ENCODE measurements at places on chromosomes 11 and 22. TPM values are rescaled to one million over a fixed set of nuclear protein-coding genes. Genes with fewer than 3 reads are reported as not detected.

GRCh38 chr11:36485298-36486002 lies 24.6 kb downstream of the TRAF6 start:
- DNase-seq, result no peak

DNA sequence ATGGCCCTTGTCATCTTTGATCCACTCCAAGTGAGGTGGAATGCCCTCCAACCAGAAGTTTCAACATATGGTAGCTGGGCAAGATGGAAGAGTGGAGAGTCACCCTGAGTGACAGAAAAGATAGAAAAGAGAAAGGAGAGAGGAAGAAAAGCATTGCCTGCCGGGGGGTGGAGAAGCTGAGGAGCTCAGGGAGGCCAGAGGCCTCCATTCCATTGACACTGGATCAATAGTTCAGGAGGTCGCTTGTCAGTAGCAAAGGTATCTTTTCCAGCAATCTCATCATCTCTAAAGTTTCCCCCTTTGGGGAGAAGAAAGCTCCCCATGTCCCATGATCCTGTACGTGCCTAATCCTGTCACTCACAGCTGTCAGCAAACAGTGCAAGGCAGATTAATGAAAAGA lies 6.7 kb upstream of the C1QTNF6 start:
- no peak for DNase-seq

GRCh38 chr11:93905384-93905783 lies 55.0 kb upstream of the VSTM5 start:
- DNase-seq, result no peak

- no peak for DNase-seq
Measured at GRCh38 chr22:49289822-49290679, 537.6 kb downstream of the BRD1 start.

GRCh38 chr22:22168190-22168940 lies 76.2 kb upstream of the VPREB1 start:
- peak; percentile 79 for DNase-seq

DNA sequence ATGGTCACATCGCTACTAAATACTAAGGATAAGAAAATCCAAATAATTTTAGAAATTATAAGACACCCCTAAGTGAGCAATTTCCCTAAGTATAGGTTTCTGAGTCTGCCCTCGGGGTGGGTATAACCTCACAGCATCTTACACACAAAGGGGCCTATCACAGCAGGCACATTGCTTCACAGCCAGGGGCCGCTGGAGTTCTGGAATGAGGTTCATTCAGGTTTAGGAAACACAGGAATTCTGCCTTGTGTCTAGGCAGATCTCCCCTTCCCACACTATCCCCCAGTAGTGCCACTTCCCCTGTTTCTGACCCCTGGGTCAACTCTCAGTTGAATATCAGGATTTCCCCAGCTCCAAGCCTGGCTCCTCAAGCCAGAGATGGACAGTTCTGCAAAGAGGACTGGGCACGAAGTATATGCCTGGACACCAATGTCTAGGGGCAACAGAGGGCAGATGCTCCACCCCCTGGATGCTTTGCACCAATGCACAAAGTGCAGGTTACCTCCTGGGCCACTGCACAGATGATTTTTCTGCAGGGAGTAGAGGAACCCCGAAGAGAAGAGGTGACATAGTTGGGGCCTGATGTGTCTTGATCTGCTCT lies 11.4 kb downstream of the TUBA8 start:
- DNase-seq, result no peak

DNA sequence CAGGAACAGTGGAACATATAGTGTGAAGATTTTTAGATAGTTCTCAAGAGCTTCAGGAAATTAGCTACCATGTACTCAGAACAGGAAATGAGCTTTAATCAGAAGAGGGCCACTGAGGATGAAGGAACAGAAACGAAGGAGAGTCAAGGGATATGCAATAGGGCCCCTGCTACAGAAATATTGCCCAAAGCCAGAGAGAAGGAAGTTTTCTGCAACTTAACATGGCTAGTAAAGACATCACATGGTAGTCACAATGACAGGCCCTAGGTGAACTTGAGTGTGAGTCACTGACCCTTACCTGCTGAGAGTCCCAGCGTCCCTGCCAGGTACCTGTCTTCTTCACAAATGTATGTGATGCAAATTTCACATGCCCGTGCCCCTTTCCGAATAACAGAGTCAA lies 25.2 kb upstream of the CARD16 start:
- DNase-seq, result no peak

- DNase-seq, result no peak
Measured at GRCh38 chr11:65422633-65423515, at the start of gene NEAT1. Gene NEAT1, plus strand, starts transcription at chr11:65422798.

- no peak for DNase-seq
Measured at GRCh38 chr11:69033431-69033830, 15.3 kb upstream of the TPCN2 start.

- no peak for DNase-seq
Measured at GRCh38 chr11:57001674-57002401, 13.1 kb downstream of the OR5AK2 start.

GRCh38 chr11:17649261-17649660 lies 70.1 kb upstream of the MYOD1 start:
- no peak for DNase-seq

DNA sequence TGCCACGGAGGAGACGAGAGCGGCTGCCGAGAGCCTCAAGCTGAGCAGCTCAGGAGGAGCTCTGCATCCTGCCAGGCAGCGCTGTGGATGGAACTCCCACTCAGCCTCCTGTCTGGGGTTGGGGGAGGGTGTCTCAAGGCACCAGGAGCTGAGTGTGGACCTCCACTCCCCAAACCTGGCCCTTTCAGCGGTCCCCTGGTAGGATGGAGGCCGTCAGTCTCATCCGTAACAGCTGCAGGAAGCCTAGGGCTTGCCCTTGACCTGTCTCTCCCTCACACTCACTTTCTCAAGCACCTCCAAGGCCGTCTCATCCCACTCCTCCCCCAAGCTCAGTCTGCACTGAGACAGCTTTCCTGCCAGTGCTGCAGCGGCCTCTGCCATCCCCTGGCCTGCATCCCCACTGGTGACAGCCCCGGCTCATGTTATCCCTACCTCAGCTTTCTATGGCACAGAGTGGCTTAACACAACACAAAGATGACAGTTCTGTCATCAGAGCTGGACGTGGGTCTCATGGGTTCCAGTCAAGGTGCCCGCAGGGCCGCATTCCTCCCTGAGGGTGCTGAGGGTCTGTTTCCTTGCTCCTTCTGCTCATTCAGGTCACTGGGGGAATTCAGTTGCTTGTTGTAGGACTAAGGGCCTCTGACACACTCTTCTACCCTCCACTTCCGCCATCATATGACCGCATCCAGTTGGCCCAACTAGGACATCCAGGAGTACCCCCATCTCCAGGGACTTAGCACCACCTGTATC lies 341.9 kb upstream of the B3GAT1 start:
- no peak for DNase-seq

GRCh38 chr22:30998329-30998728 lies 29.3 kb downstream of the TUG1 start:
- DNase-seq, result no peak

DNA sequence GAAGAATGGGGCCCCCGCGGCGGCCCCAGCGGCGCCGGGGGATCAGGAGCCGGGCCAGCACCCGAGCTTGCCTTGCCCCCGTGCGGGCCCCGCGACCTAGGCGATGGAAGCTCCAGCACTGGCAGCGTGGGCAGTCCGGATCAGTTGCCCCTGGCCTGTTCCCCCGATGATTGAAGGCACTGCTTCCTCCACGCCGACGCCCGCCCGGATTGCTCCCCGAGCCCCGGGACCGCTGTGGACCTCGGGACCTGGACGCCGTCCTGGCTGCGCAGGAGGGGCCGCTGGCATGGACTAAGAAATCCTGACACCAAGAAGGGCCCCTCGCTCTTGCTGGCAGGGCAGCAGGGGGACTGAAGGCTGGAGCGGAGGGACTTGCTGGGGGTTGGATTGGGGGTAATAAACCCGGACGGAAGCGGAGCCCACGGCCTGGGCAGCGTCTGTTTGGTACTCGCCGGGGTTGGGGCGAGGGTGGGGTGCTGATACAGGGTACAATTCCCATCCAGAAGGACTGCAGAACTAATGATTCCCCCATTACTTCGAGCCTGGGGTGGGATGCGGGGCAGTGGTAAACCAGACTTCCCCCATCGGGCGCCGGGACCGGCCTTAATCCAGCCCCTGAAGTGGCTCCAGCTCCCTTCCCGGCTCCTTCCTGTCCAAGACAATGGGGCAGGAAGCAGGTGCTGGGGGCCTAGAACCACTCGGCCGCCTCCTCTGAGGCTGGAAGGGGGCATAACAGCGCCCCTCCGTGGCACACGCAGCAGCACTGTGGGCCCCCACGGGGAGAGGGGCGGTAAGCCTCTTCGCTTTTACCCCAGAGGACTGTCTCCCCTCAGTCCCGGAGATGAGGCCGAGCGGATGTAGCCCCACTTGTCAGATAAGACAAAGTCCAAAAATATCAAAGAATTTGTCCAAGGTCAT lies 1.0 kb downstream of the CCDC85B start:
- peak; percentile 50 for DNase-seq

GRCh38 chr11:122632181-122632824 lies 23.2 kb upstream of the UBASH3B start:
- no peak for DNase-seq

- DNase-seq, result no peak
Measured at GRCh38 chr22:41116342-41116741, 23.9 kb downstream of the EP300 start.

- DNase-seq, result no peak
Measured at GRCh38 chr11:41784513-41785335, 325.3 kb upstream of the LRRC4C start.

- DNase-seq, result no peak
Measured at GRCh38 chr11:122601141-122602125, 54.1 kb upstream of the UBASH3B start.

- DNase-seq, result no peak
Measured at GRCh38 chr11:83784419-83784818, 498.3 kb upstream of the CCDC90B start.

DNA sequence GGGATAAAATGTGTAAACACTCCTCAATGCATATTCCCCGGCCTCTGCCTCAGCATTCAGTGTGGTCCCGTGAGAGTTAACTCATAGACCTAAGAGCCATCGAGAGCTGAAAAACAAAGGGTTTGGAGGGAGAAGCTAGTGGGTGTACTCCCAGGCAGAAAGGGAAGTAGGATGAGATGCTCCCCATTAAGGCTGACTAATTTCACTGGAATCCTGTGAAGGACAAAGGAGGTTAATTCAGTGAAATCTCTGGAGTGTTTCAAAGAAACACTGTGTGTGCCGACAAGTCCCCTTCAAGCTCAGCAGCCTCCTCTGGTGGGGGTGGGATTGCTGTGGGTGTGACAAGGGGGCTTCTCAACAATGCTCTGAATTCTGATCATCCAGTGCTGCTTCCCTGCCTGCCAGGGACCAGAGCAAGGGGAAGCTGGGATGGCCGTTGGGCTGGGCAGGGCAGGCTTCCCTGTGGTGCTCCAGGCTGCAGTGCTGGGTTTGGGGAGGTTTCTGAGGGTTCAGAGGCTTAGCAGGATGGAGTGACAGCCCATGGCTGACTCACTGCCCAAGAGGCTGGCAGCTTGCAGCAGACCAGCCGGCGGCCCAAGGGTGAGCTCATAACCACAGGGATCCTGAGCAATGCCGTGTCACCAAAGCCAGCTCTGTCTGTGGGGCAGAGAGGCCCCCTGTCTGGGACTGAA lies 61.4 kb upstream of the BMAL1 start:
- DNase-seq, result no peak

GRCh38 chr11:128575961-128576350 lies 11.4 kb downstream of the ETS1 start:
- DNase-seq, result no peak

- DNase-seq, result peak; percentile 78
Measured at GRCh38 chr22:30426388-30427353, 1.1 kb downstream of the MTFP1 start.

- no peak for DNase-seq
Measured at GRCh38 chr11:15434529-15434928, 319.8 kb downstream of the INSC start.

DNA sequence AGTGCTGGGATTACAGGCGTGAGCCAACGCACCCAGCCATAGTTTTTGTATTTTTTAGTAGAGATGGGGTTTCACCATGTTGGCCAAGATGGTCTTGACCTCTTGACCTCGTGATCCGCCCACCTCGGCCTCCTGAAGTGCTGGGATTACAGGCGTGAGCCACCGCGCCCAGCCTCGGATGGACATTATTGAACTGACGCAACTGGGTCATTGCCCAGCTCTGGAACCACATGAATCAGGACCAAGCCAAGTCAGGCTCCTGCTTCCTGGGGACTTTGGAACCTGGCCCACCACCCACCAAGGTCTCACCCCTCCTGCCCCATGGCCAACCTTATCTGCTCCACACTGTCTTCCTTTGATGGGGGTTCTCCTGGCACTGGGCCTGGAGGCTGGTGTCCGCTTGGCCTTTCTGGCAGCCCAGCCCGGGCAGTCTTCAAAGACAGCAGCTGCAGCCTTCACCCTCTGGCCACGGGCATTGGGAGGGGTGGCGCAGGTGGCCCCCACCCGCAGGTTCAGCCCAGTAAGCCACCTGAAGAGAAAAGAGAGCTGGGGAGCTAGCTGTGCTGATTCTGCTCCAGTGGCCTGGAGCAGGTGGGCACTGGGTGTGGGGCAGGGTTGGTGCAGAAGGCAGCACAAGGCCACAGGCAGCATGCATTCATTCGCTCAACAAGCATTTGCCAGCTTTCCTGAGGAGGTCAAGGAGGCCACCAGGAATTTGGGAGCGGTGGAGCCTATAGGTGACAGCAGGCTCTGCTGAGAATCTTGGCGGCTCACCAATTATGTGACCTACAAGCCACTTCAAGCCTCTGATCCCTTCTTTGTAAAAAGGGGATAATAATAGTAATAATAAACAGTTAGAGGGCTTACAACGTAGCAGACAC lies 5.7 kb downstream of the CHADL start:
- DNase-seq, result no peak

GRCh38 chr22:48736593-48737460 lies 1090.8 kb downstream of the BRD1 start:
- DNase-seq, result no peak

- no peak for DNase-seq
Measured at GRCh38 chr11:17142450-17142849, 65.0 kb upstream of the RPS13 start.

GRCh38 chr11:18493310-18493709 lies 33.4 kb downstream of the TSG101 start:
- no peak for DNase-seq

DNA sequence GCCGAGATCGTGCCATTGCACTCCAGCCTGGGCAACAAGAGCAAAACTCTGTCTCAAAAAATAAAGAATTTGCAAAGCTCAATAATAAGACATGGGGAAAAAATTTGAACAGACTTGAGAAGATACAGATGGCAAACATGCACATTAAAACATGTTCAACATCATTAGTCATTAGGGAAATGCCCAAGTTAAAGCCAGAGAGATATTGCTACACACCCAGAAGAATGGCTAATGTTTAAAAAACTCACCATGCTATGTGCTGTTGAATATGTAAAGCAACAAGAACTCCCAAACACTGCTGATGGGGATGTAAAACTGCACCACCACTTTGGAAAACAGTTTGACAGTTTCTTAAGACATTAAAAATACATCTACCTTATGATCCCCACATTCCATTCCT lies 12.6 kb downstream of the LRRC75B start:
- no peak for DNase-seq

Gene SYT7
- total RNA-seq, result 0.14 TPM

Gene MAPK8IP2
- total RNA-seq, result 0.33 TPM

Gene MRGPRF
- 0.57 TPM for total RNA-seq

Gene OR9Q2
- total RNA-seq, result not detected

Gene FAT3
- 1.1 TPM for total RNA-seq

Gene CD248
- total RNA-seq, result 3.0 TPM

Gene SCT
- total RNA-seq, result 0.19 TPM

Gene FJX1
- 3.8 TPM for total RNA-seq
